ENCODE measurements at places on chromosomes 11 and 22.
A peak's percentile ranks its signal among the peaks of the same experiment; 100 is the strongest.

DNA sequence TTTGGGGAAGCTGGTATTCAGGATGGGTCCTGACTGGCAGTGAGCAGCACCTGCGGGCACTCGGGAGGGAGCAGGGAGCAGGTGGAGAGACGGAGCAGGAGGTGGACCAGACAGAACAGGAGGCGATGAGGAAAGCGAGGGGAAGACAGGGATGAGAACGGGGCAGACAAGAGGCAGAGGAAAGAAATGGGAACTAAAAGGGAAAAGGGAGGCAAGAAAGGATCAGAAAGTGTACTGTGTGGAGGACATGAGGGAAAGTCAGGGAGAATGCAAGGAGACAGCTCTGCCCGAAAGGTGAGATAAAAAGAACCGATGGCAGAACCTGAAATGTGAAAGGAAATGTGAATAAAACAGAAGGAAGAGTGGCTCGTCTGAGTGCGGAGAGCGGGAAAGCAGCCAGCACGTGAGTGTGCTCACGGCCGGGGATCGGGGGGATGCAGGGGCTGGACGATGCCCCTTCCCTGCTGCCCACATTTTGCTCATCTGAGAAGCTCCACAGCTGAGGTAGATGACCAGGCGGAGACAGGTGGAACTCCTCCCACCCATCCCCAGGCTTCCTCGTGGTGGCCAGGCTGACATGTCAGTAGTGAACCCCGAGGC is 494.4 kb upstream of the B3GAT1 start:
- DNase-seq, result no peak

DNA sequence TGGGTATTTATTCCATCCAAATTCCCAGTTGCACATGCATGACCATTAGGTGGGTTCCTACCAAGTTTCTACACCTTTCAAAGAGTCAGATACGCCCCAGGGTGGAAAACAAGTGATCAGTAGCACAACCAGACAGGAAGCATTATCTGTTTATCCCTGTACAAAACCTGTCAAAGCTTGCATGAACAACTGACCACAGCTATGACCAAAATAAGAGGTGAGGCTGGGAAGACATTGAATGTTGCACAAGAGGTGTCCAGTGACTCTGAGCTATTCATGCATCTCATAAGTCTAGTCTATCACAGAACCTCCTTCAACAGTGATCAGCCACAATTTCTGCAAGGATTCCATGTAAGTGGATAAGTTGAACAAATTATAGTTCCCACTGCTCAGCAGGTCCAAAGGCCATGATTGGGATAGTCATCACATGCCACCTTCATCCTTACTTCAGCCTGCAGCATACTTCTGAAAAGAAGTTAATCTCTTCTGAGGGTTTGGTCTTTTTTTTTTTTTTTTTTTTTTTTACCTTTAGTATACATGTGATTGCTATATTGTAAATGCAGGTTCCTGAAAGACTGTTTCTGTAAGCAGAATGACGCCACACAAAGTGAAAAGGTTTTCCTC is 28.0 kb upstream of the TMEM45B start:
- DNase-seq, result no peak

DNA sequence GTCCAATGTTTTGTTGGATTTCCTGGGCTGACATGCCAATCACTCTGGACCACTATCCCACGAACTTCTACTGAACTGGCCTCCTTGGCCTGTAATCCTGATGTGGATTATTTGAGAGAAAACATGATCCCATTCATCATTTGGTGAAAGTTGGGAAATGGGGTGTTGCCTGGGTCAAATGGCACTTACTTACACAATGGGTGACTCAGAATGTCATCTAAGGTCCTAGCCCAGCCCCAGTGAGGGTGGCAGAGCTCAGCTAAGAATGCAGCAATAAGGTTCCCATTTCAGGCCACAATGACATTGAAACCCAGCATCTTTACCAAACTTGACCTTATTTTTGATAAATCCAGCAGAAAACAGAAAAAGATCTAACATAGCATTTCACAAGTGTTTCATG is 8.0 kb upstream of the DSCAML1 start:
- DNase-seq, result no peak

GRCh38 chr11:86548271-86548917 is 124.0 kb downstream of the ME3 start:
- no peak for DNase-seq

GRCh38 chr11:107218123-107219013 is 200.1 kb upstream of the GUCY1A2 start:
- no peak for DNase-seq

- no peak for DNase-seq
Measured at GRCh38 chr11:96367342-96367741, 22.4 kb downstream of the CCDC82 start.

DNA sequence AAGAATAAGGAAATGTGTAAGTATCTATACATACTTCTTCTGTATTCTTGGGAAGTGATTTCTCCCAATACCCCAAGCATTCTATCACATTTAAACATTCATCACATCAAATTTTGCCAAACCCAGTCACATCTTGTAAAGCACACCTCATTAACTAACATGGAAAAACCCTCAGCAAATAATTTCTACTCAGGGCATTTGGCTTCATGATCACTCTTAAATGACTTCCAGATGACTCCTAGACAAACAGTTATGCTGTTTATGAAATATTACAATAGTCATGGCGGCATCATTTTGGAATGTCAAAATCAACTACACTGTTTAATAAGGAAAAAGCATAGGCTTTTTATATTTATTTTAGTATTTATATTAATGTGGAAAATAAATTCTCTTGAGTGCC is 47.3 kb upstream of the CCDC34 start:
- DNase-seq, result no peak

- no peak for DNase-seq
Measured at GRCh38 chr11:75831915-75832502, 17.0 kb downstream of the UVRAG start.

DNA sequence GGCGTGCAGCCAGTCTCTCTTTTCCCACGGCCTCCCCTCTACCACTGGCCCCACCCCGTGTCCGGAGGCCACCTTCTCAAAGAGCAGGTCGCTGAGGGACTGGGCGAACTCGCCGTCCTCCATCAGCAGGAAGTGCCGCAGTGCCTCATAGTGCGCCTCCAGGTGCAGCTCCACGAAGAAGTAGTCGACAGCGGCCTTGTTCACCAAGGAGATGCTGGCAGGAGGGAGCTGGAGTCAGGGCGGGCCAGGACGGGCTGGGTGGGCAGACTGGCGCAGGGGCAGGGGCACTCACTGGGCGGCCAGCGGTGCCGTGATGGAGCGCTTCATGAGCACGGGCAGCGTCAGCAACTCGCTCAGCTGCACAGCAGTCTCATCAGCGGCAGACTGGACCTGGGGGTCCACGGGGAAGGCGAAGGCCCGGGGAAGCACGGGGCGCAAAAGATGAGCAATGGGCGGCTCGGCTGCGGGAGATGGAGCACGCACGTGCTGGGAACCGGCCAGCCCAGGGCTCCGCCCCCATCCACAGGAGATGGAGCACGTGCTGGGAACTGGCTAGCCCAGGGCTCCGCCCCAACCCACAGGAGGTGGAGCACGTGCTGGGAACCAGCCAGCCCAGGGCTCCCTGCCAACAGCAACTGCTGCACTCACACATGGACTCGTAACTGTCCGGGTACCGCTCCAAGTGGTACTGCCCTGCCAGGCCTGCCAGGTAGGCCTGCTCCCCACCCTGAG is 18.4 kb downstream of the SELENOO start:
- DNase-seq, result no peak

- peak; percentile 83 for DNase-seq
Measured at GRCh38 chr11:130314750-130315285, at the start of gene ZBTB44. ZBTB44 (minus strand) TSS chr11:130314917; CDS start chr11:130261873, 53,044 bp downstream.

- no peak for DNase-seq
Measured at GRCh38 chr11:118870396-118871343, 13.0 kb upstream of the CXCR5 start.

GRCh38 chr11:60866911-60867870 is at the start of gene ZP1:
ZP1 (plus strand) TSS chr11:60867542; CDS start chr11:60867562, 20 bp downstream.
- peak; percentile 18 for DNase-seq

GRCh38 chr11:101436511-101437142 is 147.2 kb downstream of the TRPC6 start:
- peak; percentile 58 for DNase-seq

DNA sequence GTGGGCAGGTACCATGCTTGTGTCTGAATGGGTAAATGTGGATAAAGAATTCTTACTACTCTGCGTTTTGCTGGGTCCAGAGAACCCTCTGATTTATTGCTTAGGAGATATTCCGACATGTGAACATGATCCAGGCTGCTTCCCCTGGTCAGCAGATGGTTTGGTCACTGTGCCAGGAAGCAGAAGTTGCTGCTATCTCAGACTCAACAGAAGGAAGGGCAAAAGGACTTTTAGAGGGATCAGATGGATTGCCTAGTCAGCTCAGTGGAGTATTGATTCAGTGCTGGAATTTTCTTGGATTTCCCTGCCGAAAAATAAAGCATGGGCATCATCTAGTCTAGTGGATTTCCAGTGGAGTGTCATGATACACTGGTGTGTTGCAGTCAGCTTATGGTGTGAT is 440.1 kb downstream of the NTM start:
- DNase-seq, result no peak

- DNase-seq, result peak; percentile 13
Measured at GRCh38 chr11:71420455-71421241, 27.5 kb downstream of the DHCR7 start.

DNA sequence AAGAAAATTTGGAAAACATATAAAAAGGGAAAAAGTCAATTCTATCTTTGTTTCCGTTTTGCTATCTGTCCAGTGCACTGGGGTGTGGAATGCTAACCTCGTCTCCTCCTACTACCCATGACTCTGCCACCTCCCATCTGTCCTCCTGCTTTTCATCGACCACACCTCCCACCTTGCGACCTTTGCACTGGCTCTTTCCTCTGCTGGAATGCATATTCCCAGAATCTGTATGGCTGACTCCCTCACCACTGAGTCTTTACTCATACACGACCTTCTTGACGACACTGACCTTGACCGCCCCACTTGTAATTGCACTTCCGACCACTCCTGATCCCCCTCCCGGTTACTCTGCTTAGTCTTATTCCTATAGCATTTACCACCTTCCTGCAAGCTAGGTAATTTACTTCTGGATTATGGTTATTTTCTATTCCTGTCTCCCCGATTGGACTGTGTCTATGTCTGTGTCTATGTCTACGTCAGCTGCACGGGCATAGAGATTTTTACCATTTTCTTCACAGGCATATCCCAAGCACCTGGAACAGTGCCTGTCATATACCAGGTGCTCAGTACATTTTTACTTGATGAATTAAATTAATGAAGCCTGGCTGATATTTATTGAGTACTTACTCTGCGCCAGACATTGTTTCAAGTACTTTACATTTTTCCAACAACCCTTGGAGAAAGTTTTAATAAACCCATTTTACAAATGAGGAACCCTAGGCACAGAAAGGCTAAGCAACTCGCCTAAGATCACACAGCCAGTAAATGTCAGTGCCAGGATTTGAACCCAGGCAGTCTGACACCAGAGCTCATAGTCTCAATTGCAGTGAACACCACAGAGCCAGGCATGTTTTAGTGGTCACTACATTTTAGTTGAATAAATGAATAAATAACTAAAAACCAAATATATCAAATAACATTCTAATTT is 89.3 kb upstream of the SLC22A12 start:
- no peak for DNase-seq

DNA sequence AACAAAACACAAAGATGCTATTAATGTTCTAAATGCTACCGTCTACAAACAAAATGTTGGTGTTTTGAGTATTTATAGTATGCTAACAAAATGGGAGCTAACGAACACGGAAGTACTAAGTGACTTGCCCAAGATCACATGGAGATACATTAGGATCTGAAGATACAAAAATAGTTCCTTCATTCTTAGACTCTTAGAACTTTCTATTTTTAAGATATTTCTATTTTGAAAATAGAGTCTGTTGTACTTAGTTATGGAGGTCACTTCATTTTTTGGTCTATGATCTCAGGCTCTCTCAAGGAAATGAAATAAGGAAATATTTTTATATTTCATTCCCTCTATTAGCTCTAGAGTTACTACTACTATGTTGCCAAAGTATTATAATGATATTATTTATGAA is 64.2 kb downstream of the APOL5 start:
- DNase-seq, result no peak

GRCh38 chr11:82776377-82776776 is 42.7 kb upstream of the FAM181B start:
- DNase-seq, result no peak

DNA sequence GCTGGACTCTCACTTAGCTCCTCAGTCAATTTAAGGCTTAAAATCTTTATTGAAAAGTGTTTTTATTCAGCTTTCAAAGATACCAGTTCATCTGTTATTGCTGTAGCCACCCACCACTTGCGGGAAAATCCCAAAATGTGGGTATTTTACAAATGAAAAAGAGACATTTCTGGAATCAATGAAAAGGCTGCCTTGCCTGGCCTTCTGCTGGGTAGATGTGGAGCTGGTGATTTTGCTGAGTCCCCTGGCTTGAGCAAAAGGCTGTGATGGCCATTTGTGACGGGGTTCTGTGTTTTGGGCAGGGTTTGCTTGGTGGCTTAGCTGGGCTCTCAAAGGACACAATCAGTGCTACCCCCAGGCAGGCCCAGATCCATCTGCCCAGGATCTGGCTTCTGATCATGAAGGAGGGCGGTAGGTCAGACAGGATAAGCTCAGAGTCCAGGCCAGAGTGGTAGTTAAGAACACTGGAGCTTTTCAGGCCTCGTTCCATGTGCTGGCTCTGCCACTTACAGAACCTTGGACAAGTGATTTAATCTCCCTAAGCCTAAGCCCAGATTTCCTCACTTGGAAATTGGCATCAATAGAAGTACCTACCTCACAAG is 36.1 kb downstream of the UBASH3B start:
- DNase-seq, result no peak

DNA sequence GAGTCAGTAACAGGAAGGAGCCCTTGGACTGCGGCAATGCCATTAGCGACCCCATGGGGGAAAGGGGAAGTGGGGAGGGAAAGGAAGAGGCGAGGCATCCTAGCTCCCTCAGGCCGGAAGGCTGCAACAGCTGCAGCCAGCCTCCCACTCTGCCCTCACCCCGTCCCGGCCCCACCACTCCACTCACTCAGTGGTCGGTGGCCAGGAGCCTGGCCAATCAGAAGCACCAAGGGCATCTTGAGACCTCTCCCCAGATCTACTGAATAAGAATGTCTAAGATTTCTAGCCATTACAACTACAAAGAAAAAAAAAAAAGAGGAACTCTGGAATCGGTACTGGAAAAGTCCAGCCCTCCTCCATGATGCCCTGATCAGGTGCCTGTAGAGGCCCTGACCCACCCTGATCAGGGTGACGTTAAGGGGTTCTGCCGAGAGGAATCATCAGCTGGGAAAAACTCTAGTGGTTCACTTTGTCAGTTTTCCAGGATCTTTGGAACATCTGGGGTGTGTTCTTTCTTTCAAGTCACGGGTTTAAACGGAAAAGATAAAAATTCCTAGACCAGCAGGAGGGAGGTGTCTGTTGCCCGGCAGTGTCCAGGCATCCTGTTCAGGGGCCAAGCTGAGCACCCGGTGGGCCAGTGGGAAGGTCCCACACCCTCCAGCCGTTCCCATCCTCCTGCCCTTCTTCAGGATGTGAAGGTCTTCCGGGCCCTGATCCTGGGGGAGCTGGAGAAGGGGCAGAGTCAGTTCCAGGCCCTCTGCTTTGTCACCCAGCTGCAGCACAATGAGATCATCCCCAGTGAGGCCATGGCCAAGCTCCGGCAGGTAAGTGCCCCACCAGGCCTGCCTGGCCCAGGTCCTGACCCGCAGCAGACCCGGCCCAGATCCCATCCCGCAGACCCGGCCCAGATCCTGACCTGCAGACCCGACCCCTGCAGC is 14.4 kb downstream of the OAF start:
- no peak for DNase-seq

- DNase-seq, result no peak
Measured at GRCh38 chr11:61413496-61413895, 16.3 kb downstream of the CPSF7 start.
